ENCODE measurements at places on chromosomes 1 and 21. TPM values are rescaled to one million over a fixed set of nuclear protein-coding genes. Genes with fewer than 3 reads are reported as not detected.

The FOXO6 gene
- total RNA-seq: under 0.01 TPM

The CD164L2 gene
- not detected for total RNA-seq

The L1TD1 gene
- total RNA-seq: 0.12 TPM

The IVL gene
- 1.7 TPM for total RNA-seq

The ZDHHC18 gene
- 10.0 TPM for total RNA-seq

The UBE4B gene
- 26.6 TPM for total RNA-seq

The C1orf94 gene
- 0.12 TPM for total RNA-seq

The ZBTB8A gene
- 9.1 TPM for total RNA-seq

The TEDDM1 gene
- total RNA-seq: not detected

The NKAIN1 gene
- total RNA-seq: not detected

The TFAP2E gene
- total RNA-seq: 0.11 TPM

The ZNF124 gene
- total RNA-seq: 38.5 TPM

The DNAH14 gene
- total RNA-seq: 34.0 TPM

The GBP5 gene
- total RNA-seq: not detected

The S100PBP gene
- 70.5 TPM for total RNA-seq

The KPRP gene
- not detected for total RNA-seq

The DNM3 gene
- total RNA-seq: 2.1 TPM

The KRTAP19-3 gene
- total RNA-seq: not detected

The MARK1 gene
- 1.7 TPM for total RNA-seq

The HSD3B1 gene
- total RNA-seq: not detected

The GJA9 gene
- 0.12 TPM for total RNA-seq

The C8B gene
- not detected for total RNA-seq

The FMO4 gene
- total RNA-seq: 4.0 TPM

The PANK4 gene
- 33.4 TPM for total RNA-seq

The NES gene
- total RNA-seq: 32.2 TPM

The FAM78B gene
- 0.77 TPM for total RNA-seq

The DISP3 gene
- total RNA-seq: under 0.01 TPM
